Activated T-helper 1 cell treated with anti-CD3 and anti-CD28 coated beads, Interleukin-2, amount 50 U/mL, for 16 hours (primary cell): ENCODE measurements at places on chromosomes 13 and 19.
A peak's percentile ranks its signal among the peaks of the same experiment; 100 is the strongest.

- no peak for DNase-seq
Measured at GRCh38 chr19:1590641-1591397, 1.8 kb downstream of the MBD3 start.

DNA sequence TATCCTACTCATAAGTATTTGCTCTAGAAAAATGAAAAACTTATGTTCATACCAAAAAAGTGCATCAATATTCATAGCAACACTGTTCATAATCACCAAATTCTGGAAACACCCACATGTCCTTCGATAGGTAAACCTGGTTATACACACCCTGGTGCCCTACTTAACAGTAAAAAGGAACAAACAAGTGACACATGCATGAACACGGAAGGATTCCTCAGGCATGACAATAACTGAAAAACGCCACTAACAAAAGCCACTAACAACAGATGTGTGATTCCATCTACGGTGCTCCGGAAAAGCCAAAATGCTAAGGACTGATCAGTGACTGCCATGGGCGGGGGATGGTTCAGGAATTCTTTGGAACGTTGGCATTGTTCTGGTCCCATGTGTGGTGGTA, 65.5 kb downstream of the STK24 start:
- no peak for DNase-seq

GRCh38 chr19:18401580-18402112, 4.2 kb upstream of the LRRC25 start:
- DNase-seq, result no peak

DNA sequence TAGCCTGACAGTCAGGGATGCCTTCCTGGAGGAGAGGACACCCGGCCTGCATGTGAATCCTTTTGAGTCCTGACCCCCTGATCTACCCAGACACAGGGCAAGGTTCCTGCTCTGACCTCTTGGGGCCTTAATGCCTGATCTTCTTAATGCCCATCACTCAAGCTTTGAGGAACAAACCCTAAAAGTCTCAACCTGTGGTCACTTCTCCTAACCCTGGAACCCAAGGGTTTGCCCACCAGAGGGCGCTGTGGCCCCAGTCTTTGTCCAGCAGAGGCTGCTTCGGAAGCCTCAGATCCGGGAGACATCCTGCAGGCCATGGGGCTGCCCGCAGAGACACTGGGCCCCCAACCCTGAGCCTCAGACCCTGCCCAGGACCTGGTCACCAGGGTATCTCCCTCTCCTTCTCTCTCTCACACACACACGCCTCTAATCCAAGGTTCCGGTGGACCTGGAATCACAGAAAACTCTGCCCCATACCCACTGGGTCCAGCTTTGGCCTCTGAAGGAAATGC, 9.8 kb upstream of the DPF1 start:
- peak; percentile 64 for DNase-seq

- DNase-seq, result no peak
Measured at GRCh38 chr19:28820289-28820688, 392.7 kb downstream of the UQCRFS1 start.

- no peak for DNase-seq
Measured at GRCh38 chr19:47765523-47766358, 12.8 kb upstream of the SELENOW start.

GRCh38 chr13:44273991-44274770, 99.4 kb upstream of the SERP2 start:
- no peak for DNase-seq

- no peak for DNase-seq
Measured at GRCh38 chr19:24060687-24061356, 26.2 kb upstream of the ZNF254 start.

DNA sequence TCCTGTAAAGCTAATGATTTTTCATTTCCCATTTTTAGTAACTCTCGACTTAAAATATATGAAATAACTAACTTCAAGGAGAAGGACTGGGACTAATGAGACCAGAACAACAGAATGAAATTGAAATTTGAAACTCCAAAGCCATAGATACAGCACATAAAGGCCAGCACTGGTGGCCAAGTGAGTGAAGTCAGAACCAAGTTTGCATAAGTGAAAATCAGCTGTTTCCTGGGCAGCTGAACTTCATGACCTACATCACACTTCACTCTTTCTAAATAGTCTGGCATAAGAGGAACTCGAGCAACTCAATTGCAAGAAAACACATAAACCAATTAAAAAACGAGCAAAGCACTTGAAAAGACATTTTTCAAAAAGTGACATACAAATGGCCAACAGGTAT, 84.5 kb downstream of the DCLK1 start:
- DNase-seq, result no peak

- DNase-seq, result no peak
Measured at GRCh38 chr19:34254698-34255432, 511 bp downstream of the GARRE1 start.

DNA sequence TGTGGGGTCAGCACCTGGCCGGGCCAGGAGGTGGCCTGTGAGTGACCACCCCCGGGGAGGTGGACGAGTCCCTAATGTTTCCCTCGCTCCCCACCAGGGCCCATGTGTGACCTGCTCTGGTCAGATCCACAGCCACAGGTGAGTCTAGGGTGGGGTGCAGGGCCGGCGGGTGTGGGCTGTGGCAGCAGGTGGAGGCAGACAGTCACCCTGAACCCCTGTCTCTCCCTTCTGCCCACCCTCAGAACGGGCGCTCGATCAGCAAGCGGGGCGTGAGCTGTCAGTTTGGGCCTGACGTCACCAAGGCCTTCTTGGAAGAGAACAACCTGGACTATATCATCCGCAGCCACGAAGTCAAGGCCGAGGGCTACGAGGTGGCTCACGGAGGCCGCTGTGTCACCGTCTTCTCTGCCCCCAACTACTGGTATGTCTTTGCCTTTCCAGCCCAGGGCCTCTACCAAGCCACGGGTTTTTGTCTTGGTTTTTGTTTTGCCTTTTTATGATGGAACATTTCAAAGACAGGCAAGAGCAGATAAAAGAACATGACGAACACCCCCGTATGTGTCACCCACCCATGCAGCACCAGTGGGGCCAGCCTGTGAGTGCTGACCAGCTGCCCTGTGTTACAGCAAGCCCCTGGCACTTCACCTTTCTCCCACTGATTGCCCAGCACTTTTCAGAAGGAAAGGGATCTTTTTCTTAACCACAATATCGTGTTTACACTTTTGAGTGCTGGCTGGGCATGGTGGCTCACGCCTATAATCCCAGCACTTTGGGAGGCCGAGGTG, 24.9 kb downstream of the CCDC8 start:
- DNase-seq, result no peak

GRCh38 chr19:51415187-51415586, 2.3 kb downstream of the SIGLEC10 start:
- DNase-seq, result no peak

- no peak for DNase-seq
Measured at GRCh38 chr19:15194938-15195337, 5.9 kb downstream of the NOTCH3 start.

DNA sequence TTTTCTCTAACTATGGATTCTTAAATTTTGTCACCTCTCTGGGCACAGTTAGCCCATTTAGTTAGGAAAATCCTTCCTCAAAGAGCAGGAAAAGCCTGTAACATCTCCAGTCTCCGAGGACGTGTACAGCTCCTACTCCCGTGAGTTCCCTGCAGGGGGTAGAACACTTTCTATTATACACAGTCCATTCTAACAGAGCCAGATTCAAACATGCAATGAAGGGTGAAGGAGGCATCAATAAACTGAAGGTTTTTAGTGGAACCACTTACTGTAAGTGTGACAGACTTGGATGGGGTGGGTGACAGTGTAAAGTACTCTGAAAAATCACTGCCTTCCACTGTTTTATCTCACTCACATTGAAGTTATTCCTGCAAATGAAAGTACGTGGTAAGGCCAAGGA, 204.7 kb upstream of the DACH1 start:
- no peak for DNase-seq

GRCh38 chr13:39952249-39953233, 297.1 kb downstream of the COG6 start:
- no peak for DNase-seq

GRCh38 chr19:49094505-49095482, 9.5 kb downstream of the SNRNP70 start:
- no peak for DNase-seq

DNA sequence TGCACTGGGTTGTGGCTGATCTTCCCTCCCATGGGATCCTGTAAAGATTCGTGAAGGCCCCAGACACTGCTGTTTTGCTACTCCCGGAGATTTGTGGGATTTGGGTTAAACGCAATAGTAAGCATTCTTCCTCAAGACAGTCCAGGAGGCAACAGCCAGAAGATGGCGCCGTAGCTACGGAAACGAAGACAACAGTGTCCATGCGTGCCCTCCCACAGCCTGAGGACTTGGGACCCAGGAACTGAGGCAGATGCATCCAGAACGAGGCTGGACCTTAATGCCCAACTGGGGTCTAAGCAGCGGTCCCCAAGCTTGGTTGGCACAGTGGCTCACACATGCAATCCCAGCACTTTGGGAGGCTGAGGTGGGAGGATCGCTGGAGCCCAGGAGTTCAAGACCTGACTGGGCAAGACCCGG, 57.6 kb upstream of the ZNF507 start:
- DNase-seq, result no peak

DNA sequence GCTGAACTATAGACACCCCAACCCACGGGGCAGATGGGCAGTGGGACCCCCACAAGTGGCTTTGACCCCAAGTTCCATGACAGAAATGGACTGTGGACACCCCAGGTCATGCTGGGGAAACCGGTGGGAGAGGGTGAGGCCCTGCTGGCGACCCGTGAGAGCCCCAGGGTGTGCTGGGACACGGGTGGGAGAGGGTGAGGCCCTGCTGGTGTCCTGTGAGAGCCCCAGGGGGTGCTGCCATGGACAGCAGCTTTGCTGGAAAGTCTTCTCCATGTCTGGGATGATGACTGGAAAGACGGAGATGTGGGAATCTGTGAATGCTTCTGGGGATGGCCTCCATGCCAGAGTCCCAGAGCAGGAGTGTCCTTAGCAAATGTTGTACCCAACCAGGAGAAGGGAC, 148.4 kb downstream of the URI1 start:
- no peak for DNase-seq

GRCh38 chr19:6588508-6589345, 2.2 kb downstream of the CD70 start:
- no peak for DNase-seq

DNA sequence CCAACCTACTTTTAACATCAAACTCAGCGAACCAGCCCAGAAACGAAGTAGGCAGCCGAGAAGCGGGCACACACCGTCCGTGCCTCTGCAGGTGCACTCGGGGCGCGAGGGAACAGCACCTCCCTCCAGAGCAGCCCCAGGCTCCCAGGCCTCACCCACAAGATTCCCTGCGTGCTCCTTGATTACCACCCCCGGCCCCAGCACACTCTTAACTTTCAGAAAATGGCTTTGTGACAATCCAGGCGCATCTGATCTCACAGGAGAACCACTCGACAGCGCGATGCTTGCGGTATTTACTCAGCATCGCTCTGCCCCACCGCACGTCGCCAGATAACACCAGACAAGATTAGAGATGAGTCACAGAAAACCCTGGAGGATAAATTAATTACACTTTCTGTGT, 134.9 kb upstream of the SPACA7 start:
- DNase-seq, result no peak

GRCh38 chr19:17581211-17581874, 25.9 kb downstream of the COLGALT1 start:
- DNase-seq, result no peak

GRCh38 chr13:42574435-42575311, 721 bp downstream of the TNFSF11 start:
- DNase-seq, result no peak

DNA sequence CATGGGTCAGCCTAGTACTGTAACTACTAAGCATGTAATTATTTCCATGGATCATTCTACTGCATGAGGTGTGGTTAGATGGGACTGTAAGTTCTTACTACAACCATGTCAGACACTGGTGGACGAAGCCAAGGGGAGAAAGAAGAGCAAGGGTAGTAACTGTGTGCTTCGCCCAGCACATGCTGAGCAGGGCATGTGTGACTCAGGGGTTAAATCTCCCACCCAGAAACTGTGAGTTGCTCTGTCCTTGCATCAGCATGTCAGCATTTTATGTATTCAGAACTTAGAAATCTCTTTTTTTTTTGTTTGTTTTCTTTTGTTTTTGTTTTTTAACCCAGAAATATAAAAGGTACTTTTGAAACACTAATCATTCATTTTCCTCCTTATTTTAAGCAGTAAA, 436.6 kb upstream of the KLF12 start:
- DNase-seq, result no peak

- no peak for DNase-seq
Measured at GRCh38 chr13:106958621-106959048, 390.7 kb upstream of the ARGLU1 start.

DNA sequence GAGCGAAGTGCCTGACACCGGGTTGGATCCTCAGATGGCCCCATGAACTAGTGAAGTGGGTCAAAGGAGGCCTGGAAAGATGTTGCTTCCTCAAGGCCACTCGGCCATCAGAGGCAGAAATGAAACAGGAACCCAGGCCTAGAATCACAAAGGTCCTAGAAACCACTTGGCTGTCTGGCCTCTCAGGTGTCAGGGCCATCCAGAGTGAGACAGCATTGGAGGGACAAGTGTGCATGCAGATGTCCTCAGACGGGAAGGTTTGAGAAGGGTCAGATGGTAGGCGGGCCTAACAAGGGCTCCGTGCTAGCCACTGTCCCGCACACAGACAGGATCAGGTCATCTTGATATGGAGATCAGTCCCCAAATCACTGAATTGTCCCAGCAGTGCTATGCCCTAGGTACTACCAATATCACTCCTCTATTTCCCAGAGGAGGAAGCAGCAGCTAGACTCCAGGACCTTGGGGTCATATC, 14.3 kb downstream of the CCDC97 start:
- no peak for DNase-seq

- no peak for DNase-seq
Measured at GRCh38 chr13:30222254-30222653, 85.1 kb downstream of the KATNAL1 start.

GRCh38 chr19:49916839-49917733, 11.9 kb upstream of the ATF5 start:
- DNase-seq, result no peak

DNA sequence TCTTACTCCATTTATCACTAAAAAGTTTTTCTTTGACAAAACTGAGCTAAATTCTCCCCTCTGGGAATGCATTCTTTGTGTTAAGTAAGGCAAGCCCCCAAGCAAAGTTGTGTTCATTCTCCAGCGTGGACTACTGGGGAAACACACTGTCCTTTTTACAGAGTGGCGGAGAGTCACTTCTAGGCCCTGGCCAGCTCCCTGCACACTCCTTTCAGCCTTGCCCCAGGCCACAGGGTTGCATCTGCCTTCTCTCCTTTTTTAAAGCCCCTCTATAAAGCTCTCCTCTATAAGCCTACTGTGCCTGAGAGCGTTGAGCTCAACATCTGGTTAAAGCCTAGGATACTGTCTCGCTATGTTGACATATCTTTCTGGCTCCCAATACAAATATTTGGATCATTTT, 803.4 kb downstream of the PCDH17 start:
- no peak for DNase-seq

- DNase-seq, result no peak
Measured at GRCh38 chr19:28999724-29000433, 213.1 kb downstream of the UQCRFS1 start.

- DNase-seq, result no peak
Measured at GRCh38 chr19:21750586-21751128, 16.7 kb downstream of the ZNF100 start.
